ENCODE measurements at places on chromosomes 3 and 15.
A peak's percentile ranks its signal among the peaks of the same experiment; 100 is the strongest.

- peak; percentile 43 for DNase-seq
Observed at GRCh38 chr15:83292317-83292716, 7.9 kb upstream of the BNC1 start.

- no peak for DNase-seq
Observed at GRCh38 chr15:36917411-36918267, 182.7 kb downstream of the MEIS2 start.

GRCh38 chr3:108401836-108402235 lies 105.5 kb downstream of the HHLA2 start:
- no peak for DNase-seq

DNA sequence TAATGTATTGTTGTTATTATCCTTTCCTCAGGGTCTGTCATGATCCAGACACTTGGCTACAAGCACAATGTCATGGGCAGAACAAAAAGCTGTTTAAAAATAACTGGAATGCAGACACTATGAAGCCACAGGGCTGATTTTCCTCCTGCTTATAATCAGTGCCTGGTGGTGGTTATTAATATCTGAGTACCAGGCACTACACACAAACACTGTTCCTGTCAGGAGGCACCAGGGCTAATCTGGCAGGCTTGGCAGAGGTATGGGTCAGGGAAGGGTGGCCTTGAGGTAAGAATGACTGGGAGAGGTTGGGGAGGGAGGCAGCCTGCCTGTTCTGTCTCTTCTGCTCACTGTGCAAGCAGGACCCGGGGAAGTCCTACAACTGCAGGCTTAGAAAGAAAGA lies 67.2 kb downstream of the WDR76 start:
- DNase-seq, result no peak

DNA sequence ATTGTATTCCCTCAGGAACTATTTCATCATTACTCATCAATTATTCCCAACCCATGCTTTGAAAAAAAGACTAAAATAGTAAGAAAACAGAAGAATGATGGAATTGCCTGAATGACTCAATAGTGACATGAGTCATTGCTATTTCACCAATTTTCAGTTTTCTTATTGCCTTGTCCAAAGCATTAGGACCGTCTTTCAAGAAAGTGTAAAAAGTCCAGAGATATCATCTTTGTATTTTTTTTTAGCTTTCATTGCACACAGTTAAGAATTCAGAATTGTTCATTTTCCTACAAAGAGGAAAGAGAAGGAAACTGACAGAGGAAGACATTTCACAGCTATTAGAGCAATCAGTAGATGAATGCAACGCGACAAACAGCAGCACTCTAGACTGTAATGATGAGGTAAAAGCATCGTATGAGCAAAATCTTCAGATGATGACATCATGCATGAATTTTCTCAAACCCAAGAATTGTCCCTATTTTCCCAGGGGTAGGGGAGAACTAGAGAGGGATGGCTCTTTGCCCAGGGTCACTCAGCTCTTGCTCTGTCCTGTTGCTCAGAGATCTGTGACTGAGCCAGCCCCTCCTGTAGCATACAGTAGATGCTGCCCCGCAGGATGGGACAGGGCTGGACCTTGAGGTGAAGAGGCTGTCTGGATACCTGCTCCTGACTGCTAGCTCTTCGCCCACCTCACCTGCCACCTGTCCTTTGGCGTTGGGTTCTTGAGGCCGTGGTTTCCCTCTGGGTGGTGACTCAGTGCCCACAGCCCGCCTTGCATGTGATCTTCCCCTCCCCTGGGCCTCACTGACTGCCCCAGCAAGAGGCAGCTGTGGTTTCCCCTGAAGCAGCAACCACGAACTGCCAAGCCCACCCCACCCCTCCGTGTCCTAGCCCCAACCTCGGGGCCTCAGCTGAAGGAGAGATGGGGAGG lies 84.8 kb downstream of the PPCDC start:
- peak; percentile 85 for DNase-seq

- no peak for DNase-seq
Observed at GRCh38 chr15:27956285-27956684, 142.8 kb downstream of the OCA2 start.

GRCh38 chr3:15113471-15113870 lies 14.5 kb upstream of the RBSN start:
- no peak for DNase-seq

DNA sequence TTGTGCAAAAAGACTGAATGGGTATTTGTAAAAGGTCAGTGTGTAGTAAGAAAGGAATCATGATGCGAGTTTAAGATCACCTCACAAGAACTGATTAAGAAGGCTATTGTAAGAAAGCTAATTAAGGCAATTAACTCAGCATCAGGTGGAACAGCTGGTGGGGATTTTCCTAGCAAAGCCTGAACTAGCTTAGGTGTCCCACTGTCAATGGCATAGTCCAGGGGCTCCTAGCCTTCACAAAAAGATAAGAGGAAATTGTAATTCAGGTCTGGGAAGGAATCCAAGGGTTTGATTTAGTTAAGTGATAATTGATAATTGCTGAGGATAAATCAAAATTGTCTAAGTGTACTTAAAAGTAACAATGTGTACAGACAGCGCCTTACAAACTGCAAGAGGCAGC lies 901.6 kb downstream of the TUSC7 start:
- no peak for DNase-seq

DNA sequence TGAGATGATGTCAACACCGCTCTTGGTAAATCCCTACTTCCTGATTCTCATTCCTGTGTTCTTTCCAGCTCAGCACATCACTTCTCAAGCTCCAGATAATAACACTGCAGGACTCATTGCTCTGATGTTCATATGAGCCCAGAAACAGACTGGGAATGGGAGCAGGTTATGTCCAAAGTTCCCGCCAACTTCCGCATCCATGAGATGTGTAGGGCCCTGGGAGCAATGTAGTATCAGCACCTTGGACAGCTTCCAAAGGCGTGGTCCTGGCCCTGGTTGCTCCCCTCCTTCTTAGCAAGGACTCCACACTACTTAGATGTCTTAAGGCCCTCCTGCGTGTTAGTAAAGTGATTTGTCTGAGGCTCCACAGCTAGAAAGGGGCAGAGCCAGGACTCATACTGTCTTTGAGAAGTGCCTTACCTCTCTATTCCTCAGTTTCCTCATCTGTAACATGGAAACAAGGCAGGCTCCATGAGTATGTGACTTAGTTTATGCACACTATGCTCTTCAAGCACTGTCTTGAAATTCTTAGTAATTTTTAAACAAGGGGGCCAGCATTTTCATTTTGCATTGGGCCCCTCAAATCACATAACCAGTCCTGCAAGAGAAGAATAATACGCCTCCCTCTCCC lies 27.9 kb upstream of the SLC6A1 start:
- DNase-seq, result peak; percentile 52

DNA sequence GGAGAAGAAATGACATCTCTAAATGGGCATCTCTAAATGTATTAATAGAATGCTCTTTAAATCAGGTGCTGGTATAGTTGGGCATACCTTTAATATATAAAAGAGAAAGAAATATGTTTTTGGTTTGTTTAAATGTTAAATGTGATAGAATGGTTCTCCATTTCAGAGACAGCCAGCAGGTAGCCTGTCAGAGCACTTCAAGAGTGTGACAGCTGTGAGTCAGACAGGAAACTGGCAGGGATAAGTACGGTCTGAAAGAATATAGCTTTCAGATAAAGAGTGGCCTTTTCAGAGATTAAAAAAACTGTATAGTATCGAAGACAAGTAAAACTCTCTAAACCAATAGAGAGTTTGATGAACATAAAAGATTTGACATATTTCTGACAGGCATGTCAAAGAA lies 654.1 kb downstream of the IGSF11 start:
- no peak for DNase-seq

GRCh38 chr3:132416161-132416560 lies 1.1 kb upstream of the DNAJC13 start:
- no peak for DNase-seq

DNA sequence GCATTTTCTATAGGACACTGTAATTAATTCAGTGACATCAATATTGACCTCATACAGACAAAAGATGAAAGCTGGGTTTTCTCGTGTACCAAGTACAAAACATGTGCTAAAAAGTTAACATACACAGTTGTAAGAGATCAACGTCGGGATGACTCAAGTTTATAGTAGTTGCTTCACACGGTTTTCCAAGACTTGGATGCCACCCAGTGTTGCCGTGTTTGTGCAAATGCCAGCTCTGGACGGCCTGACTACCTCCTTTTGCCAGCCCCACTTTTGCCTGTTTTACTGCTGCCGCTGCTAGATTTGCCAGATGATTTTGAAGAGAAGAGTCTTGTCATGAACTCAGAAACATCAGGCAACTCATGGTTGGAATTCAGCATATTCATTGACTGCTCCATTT lies 17.6 kb downstream of the EMC7 start:
- no peak for DNase-seq

- no peak for DNase-seq
Observed at GRCh38 chr3:50961386-50961785, 286.7 kb downstream of the DOCK3 start.

- DNase-seq, result no peak
Observed at GRCh38 chr15:85443046-85443445, 62.6 kb downstream of the AKAP13 start.

- no peak for DNase-seq
Observed at GRCh38 chr15:92392462-92392861, 1.2 kb upstream of the ST8SIA2 start.

DNA sequence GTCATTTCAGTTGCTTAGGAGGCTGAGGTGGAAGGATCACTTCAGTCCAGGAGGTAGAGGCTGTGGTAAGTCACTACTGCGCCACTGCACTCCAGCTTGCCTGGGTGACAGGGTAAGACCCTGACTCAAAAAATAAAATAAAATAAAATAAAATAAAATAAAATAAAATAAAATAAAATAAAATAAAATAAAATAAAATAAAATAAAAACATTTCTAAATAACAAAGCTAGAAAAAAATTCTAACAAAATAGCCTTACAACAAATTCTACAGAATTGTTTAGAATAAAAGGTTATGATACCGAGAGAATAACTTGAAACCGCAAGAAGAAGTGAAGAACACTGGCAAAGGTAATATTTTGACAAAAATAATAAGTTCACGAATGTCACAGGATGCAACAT lies 794.3 kb downstream of the NR2F2 start:
- no peak for DNase-seq

All from urothelium cell line (cell line).